ENCODE measurements at places on chromosomes 3 and 15.
A peak's percentile ranks its signal among the peaks of the same experiment; 100 is the strongest.

- no peak for DNase-seq
Observed at GRCh38 chr15:101534376-101534970, 45.0 kb upstream of the PCSK6 start.

GRCh38 chr15:85702321-85703101 is 92.2 kb downstream of the KLHL25 start:
- peak; percentile 54 for DNase-seq

- no peak for DNase-seq
Observed at GRCh38 chr3:140546649-140547048, 131.2 kb upstream of the TRIM42 start.

DNA sequence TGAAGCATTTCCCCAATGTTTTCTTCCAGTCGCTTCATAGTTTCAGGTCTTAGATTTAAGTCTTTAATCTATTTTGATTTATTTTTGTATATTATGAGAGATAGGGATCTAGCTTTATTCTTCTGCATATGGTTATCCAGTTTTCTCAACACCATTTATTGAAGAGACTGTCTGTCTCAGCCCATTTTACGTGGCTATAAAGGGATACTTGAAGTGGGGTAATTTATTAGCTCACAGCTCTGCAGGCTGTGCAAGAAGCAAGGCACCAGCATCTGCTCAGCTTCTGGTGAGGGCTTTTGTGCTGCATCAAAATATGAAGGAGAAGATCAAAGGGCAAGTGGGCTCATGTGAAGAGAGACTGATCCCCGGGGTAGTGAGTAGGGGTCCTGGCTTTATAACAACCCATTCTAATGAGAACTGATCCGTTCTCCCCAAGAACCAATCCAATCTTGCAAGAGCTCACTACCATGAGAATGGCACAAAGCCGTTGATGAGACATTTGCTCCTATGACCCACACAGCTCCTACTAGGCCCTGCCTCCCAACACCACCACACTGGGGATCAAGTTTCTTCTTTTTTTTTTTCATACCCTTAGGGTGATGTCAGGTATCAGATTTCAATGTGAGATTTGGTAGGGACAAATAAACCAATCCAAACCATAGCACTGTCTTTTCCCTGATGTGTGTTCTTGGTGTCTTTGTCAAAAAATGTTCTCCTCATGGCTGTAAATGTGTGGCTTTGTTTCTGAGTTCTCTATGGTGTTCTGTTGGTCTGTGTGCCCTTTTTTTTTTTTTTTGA is 63.2 kb downstream of the IQGAP1 start:
- no peak for DNase-seq

DNA sequence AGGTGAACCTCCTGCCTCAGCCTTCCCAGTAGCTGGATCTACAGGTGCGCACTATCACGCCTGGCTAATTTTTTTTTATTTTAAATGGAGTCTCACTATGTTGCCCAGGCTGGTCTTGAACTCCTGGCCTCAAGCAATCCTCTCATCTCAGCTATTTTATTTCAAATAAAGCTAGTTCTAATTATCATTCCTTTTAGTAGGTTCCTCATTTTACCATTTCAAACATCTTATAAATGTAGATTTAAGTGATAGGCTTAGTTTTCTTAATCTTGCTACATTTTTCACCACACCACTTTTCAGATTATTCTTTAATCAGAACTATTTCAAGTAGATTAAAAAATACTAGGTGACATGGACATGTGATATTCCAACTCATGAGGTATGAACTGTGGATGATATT is 30.3 kb downstream of the PIGB start:
- no peak for DNase-seq

GRCh38 chr15:45690581-45691260 is 55.9 kb downstream of the SQOR start:
- peak; percentile 48 for DNase-seq

DNA sequence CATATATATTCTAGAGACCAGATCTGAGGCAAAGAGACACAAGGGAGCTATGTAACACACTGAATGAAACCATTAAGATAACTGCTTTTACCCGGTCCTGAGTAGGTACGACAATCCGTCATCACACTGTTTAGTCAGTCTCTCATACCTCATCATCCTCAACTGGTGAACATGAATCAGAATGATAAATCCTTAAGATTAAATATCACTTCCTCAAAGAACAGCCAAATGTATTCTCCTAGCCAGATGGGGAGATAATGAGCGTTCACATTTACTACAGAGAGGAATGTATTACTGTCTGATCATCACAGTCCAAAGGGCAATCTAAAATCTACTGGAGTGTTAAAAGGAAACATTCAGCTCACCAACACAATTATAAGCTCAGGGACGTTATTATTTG is 319.4 kb upstream of the STAC start:
- DNase-seq: no peak

- DNase-seq: no peak
Observed at GRCh38 chr3:38203690-38204089, 38.4 kb downstream of the OXSR1 start.

DNA sequence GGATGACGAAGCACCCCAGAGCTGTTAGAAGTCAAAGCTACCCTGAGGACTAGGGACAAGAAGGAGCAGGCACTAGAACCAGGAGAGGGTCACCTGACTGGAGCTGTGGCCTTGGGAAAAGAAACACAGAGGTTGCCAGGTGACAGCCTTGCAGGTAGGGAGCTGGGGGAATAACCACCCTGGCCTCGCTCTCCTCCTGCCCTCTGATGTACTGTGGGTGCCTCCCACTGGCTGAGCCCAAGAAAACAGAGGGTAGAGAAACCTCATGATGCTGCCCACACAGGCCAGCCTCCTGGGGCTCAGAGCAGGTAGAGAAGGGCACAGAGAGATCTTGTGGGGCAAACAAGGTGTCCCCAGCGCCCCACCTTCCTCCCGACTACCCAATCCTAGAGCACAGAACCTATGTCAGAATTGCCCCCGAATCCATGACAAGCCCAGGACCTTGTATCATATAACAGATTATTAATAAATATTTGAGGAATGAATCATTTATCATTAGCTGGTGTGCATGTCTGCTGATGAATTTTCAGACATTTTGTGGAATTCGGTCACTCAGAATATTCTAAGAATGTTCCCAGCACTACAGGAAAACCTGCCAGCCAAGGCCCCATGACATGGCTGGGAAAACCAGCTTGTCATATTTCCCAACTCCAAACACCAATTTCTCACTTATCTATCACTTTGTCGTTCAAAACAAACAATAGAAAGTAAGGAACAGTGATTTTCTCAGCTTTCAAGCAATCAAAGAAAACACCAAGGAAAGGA is 59.8 kb upstream of the MEX3B start:
- DNase-seq: peak; percentile 60

- peak; percentile 17 for DNase-seq
Observed at GRCh38 chr3:79175870-79176269, 591.9 kb downstream of the ROBO1 start.

DNA sequence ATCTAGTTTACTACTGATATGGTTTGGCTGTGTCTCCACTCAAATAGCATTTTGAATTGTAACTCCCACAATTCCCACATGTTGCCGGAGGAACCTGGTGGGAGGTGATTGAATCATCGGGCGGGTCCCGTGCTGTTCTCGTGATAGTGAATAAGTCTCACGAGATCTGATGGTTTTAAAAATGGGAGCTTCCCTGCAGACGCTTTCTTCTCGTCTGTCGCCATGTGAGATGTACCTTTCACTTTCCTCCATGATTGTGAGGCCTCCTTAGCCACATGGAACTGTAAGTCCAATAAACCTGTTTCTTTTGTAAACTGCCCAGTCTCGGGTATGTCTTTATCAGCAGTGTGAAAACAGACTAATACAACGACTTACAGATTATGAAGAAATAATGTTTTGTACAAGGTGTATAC is 35.6 kb upstream of the PYDC2 start:
- DNase-seq: peak; percentile 51

DNA sequence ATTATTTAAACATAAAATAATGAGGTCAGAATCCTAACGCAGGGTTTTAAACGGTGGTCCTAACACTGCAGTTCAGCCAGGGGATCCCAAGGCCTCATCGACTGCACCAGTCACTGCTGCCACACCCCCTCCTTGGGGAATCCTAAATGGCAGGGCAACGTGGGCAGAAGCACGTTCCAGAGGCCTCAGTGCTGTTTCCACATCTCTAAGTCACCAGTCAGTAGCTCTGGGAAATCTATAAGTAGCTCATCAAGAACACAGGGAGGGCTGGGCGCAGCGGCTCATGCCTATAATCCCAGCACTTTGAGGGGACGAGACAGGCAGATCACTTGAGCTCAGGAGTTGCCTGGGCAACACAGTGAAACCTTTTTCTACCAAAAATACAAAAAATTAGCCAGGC is 47.5 kb downstream of the PRTG start:
- DNase-seq: no peak

DNA sequence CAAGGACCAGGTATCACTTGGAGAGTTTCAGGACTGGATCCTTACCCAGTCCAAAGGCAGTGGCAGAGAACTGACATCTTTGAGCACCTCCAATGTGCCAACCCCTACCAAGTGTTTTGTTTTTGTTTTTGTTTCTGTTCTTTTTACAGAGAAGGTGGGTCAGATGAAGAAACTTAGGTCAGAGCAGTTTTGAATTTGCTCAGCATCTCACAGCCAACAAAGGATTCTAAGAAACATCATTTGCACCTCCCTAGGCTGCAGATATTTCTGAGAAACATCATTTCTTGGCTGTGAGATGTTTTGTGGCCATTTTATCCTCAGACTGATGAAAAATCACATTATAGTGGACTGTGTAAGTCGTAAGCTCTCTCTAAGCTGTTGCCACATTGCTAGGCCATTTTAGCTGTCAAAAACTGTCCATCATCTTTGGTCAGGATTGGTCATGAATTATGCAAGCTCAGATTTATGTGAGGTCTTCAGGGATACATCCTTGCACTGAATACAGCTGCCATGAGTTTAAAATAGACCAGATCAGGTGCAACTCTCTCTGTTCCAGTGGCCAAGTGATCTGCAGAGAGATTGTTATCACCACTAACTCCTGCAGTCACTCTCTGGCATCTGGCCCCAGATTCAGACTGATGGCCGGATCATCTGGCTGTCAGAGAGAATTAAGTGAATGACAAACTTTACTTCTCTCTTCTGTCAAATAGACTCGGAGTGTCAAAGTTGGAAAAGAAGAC is 341.5 kb downstream of the EPHB1 start:
- DNase-seq: no peak

DNA sequence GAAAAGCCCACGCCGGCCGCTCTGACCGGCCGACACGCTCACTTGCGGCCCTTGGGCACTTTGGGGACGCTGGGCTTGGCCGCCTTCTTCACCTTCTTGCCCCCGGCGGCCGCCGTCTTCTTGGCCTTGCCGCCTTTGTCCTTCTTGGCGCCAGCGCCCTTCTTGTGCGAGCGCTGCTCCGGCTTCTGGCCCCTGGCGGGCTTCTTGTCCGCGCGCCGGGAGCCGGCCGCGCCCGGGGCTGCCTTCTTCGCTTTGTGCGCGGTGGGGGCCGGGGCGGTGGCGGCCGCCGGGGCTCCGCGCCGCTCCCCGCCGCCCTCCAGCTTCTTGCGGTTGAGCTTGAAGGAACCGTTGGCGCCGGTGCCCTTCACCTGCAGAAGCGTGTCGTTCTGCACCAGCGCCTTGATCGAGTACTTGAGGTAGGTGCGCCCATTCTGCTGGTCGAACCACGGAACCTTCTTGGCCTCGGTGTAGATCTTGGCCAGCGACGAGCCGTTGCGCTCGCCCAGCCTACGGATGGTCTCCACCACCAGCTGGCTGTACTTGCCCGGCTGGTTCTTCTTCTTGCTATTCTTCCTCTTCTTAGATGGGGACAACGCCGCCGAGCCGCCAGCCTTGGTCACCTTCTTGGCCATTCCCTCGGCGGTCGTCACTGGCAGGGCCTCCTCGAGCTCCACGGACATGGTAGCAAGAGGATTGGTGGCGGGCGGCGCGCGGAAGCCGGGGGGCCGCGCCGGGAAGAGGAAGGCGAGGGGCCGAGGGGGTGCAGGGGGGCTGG is 36.7 kb downstream of the HMCES start:
- DNase-seq: peak; percentile 33

- DNase-seq: peak; percentile 40
Observed at GRCh38 chr15:56047354-56047753, 53.9 kb upstream of the NEDD4 start.

DNA sequence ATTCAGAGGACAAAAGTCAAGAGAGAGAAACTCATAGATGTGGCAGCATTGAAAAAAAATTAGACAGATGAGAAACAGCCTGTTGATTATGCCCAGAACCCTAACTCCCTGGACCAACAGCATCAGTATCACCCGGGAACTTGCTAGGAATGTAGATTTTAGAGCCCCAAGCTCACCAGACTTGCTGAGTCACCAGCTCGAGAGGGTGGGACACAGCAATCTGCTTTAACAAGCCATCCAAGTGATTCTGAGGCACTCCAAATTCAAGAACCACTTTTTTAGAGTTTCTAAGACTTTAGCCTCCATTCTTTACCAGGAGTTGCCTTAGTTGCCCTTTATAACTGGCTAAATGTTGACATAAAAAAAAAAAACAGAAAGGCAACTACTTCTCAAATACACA is 70.9 kb downstream of the CGGBP1 start:
- peak; percentile 76 for DNase-seq

DNA sequence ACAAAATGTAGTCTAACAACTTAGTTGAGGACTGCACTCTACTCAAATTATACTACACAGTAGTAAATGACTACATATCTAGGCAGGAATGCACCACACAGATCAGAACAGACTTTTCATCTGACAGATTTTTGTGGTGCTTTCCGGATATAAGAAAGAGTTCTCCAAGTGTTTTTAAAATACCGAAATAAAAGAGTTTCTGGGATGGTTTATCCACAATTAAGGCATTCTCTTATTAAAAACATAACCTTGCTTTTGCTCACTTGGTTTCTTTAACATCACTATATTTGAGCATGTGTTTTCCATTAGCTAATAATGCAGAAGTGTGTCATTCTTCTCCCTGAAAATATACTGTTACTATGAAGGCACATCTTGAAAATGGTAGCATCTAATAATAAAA is 132.9 kb downstream of the MAGI1 start:
- DNase-seq: no peak

DNA sequence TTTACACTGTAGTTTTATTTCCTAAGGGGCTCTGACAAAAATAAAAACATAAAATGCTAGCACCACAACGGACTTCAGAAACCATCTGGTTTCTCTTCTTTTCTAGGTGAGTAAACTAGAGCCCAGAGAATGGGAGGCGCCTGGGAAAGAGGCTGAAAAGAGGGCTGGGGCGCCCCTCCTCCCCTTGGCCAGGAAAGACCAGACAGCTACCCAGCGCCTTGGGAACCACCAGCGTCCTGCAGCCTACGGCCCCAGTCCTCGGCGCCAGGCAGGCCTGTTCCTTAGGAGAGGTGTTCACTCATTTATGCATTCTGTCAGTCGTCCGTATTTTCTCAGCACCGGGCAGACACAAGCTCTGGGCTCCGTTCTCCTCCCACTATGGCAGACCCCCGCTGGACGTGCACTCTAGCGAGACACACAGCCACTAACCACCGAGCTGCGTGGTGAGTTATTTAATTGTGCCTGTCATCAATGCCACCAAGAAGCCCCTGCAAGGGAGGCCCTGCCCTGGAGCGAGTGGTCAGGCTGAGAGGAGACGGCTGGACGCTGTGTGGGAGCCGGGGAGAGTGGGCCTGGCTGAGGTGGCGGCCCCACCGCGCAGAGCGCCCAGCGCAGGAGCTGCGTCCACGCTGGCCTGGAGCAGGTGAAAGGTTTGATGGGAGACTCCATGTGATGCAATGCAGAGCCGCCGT is 294.4 kb downstream of the OCA2 start:
- no peak for DNase-seq

- peak; percentile 21 for DNase-seq
Observed at GRCh38 chr15:62392376-62392775, 227.3 kb upstream of the C2CD4B start.

GRCh38 chr3:154616298-154616697 is 186.3 kb upstream of the GPR149 start:
- no peak for DNase-seq

- DNase-seq: no peak
Observed at GRCh38 chr15:90264671-90265070, 801 bp upstream of the NGRN start.

All from fibroblast of the aortic adventitia (primary cell).